ENCODE measurements at places on chromosomes 1 and 21.

DNA sequence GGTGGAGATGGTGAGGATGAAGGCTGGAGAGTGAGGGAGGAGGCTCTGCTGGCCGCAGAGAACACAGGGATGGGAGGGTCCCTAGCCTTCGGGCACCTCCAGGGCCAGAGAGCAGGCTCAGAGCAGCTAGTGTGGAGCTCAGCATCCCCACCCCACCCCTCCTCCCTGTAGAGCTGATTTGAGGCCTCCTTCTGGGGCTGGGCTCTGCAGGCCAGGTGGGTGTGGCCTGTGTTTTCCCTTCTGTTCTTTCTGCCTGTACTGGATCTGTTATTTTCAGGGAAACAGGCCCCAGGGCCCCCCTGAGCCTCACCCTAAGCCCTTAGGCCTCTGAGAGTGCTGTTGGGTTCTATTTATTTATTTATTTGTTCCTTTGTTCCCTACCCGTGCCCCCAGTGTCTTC lies 44.8 kb downstream of the TMCC2 start:
- no peak for DNase-seq

GRCh38 chr1:43552813-43553212 lies 22.1 kb downstream of the PTPRF start:
- peak; percentile 87 for DNase-seq

DNA sequence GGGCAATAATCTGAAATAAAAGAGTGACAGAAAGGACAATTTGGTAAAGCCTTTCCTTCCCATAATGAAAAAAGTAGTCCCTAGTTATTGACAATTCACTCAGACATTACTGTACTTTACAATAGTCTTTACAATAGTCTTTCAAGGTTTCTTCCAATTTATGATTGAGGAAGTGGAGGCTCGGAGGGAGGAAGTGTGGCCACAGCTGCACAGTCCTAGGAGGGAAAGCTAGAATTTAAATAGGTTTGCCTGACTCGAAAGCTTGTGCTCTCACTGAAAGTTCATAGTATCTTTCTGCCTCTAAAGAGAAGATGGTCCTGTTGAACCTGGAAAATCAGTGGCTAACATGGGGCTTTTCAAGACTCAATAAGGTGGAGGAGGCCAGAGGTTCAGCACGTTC lies 203.2 kb downstream of the SDCCAG8 start:
- DNase-seq, result no peak

- DNase-seq, result no peak
Measured at GRCh38 chr1:113147073-113147625, 74.2 kb downstream of the LRIG2 start.

- no peak for DNase-seq
Measured at GRCh38 chr1:41861535-41862383, 57.0 kb downstream of the HIVEP3 start.

- DNase-seq, result no peak
Measured at GRCh38 chr1:215623162-215623561, 56.1 kb downstream of the KCTD3 start.

DNA sequence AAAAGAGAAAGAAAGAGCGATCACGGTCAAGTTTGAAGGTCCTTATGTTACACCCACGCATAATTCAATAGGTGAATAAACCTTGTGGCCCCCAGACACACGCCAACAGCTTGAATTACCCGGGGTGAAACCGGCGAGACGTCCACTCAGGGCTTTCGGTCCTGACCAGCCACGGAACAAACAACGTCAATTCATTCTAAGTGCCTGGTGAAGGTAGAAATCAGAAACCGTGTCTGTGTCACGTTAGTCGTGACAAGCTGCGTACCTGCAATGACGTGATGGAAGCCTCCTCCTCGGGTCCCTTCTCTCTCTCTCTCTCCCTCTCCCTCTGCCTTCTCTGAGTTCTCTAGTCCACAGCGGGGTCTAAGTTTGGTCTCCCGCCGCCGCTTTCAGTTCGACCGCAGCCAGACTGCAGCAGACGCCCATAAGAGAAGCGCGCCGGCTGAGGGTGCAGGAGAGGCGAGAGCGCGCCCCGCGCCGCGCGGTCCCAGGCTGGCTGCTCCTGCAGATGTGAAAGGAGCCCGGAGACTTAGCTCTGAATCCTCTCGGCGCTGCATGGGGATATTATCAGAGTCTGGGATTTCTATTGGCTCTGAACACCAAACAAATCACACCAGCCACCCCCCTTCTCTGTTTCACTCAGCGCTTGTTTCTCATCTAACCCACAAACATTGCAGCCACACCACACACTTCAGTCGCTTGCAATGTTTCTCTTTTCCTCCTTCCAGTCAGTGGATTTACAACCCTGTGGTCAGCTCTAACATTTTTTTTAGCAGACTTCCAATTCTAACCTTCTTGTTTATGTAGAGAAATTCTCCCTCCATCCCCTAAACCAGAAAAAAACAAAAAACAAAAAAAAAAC lies at the start of gene GREM2:
Gene GREM2, minus strand, starts transcription at position 537 of the 862 bp plus-strand sequence. CDS start 118,680 bp downstream, outside the sequence.
- peak; percentile 94 for DNase-seq

DNA sequence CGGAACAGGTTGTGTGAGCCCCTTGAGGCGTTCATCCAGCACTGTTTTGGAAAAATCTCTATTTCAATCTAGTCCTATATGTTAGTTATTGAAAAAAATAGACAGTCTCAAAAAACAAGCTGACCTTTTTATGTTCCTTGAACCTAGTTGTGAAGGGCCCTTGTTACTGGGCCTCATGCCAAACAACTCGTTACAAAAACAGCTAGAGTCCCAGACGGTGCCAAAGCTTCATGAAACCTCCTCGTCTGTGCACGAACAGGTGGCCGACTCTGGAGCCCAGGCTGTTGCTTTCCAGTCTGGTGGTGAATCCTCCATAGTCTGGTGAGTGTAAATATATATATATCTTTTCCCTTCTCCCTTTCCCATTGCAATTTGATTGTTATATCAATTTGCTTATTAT lies at the start of gene CHIA:
Gene CHIA, plus strand, starts transcription at position 222 of the 400 bp plus-strand sequence. CDS start 19,617 bp downstream, outside the sequence.
- DNase-seq, result no peak

- DNase-seq, result no peak
Measured at GRCh38 chr21:28821276-28822122, 171.2 kb downstream of the LTN1 start.

- DNase-seq, result no peak
Measured at GRCh38 chr1:2196901-2197638, 2.5 kb upstream of the FAAP20 start.

DNA sequence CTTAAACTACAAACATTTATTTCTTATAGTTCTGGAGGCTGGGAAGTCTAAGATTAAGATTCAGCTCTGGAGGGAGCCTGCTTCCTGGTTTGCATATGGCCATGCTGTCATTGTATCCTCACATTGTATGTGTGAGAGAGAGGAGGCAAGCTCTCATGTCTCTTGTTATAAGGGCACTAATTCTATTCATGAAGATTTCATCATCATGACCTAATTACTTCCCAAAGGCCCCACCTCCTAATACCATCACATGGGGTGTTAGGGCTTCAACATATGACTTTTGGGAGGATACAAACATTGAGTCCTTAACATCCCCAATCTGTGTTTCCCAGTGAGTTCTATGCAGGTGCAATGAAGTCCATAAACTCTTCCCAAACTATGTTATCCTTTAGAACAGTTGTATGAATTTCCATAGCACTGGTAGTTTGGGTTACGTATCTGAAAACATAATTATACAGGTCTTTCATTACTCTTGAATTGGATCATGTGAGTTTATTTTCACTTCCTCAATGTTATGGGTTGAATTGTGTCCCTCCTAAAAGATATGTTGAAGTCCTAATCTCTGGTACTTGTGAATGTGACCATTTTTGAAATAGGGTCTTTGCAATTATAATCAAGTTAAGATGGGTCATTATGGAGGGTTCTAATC lies 124.2 kb downstream of the RUNX1 start:
- no peak for DNase-seq

DNA sequence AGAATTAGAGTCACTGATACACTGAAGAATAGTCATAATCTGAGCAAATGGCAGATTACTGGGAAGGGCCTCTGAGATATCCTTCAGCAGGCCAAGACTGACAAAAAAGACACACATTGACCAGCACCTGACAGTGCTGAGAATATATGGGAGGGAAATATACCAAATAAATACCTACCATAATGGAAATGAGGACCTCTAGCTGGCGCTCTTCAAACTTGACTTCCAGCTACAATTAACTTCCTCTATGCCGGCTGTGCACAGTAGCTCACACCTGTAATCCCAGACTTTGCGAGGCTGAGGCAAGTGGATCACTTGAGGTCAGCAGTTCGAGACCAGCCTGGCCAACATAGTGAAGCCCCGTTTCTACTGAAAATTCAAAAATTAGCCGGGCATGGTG lies 69.5 kb downstream of the NPHS2 start:
- no peak for DNase-seq

GRCh38 chr1:113876176-113876575 lies 4.7 kb upstream of the PTPN22 start:
- no peak for DNase-seq

DNA sequence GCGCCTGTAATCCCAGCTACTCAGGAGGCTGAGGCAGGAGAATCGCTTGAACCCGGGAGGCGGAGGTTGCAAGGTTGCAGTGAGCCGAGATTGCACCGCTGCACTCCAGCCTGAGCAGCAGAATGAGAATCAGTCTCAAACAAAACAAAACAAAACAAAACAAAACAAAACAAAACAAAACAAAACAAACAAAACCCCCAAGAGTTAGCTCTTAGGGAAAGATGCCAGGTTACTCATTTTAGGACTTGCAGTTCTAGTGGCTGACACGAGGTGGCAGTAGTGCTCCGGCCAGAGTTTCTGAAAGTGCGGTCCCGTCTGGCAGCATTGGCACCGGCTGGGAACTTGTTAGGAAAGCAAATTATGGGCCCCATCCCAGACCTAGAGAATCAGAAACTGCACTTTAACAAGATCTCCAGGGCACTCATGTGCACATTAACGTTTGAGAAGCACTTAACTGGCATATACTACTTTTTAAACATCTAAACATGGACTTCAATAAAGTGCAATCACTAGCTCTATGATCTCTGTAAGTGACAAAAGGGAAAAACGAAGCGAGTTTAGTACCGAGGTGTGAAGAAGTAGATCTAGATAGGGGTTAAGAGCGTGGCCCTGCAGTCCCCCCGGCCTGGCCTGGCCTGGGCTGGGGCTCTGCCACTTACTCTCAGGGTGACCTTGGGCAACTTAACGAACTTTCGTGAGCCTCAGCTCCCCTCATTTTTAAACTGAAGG lies 41.9 kb upstream of the TNFRSF1B start:
- DNase-seq, result peak; percentile 47

GRCh38 chr1:29395736-29396437 lies 159.6 kb downstream of the PTPRU start:
- DNase-seq, result no peak
